ENCODE measurements at places on chromosomes 11 and 22.

DNA sequence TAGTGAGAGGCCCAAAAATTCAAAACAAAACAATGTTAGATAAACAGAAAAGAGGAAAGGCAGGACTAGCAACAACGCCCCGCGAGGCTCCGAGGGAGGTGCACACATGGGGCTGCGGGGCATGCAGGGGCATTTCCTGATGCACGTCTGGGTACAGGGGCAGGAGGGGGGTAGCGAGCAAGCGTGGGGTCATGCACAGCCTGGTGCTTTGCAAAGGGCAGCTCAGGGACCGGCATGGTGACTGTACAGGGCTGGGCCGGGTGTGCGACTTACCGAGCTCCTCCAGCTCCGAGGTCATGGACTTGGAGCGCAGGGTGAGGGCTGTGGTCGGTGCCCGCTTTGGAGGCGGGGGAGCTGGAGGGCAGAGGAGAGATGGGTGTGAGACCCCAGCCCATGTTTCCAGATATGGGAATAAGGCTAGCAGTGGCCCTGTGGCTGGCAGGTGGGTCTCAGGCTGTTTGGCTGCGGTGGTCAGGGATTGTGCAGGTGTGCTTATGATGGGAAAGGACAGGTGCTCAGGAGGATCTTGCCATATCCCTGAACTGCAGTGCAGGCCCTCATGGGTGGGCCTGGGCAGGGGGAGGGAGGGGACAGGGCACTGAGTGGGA is 103.7 kb downstream of the CTTN start:
- no peaks in the 10 kb centered on the region for H3K27me3 ChIP-seq
- no peak for DNase-seq
- H3K36me3 ChIP-seq, result no peaks in the 10 kb centered on the region
- H3K4me3 ChIP-seq, result no peak overlapping the region
- H3K27ac ChIP-seq, result no peak overlapping the region
- no peaks in the 10 kb centered on the region for H3K4me1 ChIP-seq

- no peak overlapping the region for H3K27ac ChIP-seq
- H3K4me1 ChIP-seq, result peaks cover 15% of the 10 kb centered on the region
- no peak overlapping the region for H3K4me3 ChIP-seq
- H3K36me3 ChIP-seq, result no peaks in the 10 kb centered on the region
Observed at GRCh38 chr11:108733479-108734116, 68.7 kb downstream of the DDX10 start.

DNA sequence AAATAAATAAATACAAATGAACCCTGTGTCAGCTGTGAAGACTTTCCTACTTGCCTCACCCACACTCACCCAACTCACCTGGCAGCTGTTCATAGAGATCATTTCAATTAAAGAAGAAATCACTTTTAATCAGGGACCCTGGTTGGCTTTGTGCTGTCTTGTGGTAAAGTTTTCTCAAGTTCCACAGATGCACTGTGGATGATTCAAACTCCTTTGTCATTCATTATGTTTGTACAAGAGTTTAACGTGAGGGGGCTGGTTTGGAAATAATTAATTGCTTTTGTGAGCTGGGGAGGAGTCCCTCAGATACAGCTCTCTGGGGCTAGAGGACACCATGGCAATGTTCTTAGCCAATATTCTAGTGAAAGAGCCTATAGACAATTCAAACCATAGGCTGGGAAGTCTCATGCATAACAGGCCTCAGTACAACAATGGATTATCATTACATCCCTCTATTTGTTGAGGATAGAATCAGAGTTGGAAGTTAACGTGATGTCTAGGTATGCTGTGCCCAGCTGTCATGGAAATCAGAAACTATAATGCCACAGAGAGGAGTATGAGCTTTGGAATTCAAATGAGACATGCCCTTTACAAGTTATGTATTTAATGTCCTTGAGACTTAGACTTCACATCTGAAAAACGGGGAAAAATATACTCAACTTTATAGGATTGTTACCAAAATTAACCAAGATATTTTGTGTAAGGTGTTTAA is 698.5 kb downstream of the KCNA4 start:
- peak overlapping the region; percentile 75 for H3K27ac ChIP-seq
- H3K36me3 ChIP-seq, result no peaks in the 10 kb centered on the region
- no peaks in the 10 kb centered on the region for H3K27me3 ChIP-seq
- no peak overlapping the region for H3K4me3 ChIP-seq

DNA sequence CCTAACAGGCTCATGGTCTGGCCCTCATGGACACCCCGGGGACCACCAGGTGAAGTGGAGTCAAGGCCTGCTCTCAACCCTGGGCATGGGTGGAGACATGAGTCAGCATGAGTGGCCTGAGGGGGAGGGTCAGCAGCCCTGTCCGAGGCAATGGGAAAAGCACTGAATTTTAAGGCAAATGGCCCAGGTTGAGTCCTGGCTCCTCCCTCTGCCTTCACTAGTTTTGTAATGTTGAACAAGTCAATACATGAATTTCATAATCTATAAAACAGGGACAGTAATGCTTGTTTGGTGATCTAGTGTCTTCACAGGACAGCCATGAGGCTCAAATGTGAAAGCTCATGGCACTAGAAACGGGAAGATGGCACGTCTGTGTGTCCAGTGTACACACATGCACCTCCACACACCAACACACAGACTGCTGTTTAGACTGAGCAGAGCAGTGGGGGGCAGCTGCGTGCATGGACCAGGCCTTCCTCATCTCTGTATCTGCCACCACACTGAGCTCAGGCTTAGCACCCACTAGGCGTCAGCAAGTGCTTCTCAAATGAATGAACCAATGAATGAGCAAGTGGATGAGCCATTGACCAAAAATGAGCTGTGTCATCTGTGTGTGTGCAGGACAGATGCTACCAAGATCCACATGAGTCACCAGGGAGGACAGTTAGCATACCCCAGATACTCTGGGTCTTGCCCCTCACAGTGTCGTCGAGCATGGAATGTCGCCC is 63.4 kb downstream of the NRXN2 start:
- peak; percentile 97 for DNase-seq
- peaks cover 28% of the 10 kb centered on the region for H3K4me1 ChIP-seq
- H3K36me3 ChIP-seq, result no peaks in the 10 kb centered on the region

DNA sequence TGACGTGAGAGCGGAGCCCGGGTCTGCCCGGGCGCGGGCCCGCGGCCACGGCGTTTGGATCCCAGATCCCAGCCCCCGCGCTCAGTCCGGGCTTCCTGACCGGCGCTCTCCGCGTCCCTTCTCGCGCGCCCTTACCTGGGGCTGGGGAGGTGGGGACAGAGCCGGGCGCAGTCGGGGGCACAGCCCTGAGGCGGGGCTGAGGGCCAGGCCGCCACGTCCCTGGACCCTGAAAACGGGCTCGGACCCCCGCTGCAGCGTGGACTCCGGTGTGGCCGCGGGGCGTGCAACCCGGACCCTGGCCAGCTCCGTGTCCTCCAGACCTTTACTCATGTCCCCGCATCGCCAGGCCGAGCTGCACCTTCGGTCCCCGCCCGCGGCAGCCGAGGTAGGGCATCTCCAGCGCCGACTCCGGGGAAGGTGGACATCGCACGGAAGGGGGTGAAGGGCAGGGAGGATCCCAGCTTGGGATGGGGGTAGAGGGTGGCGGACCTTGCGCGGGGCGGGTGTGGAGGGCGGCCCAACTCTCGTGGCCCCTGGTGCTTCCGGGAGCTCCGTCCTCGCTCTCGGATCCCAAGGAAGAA is 9.9 kb upstream of the AIFM3 start:
- peaks cover 5% of the 10 kb centered on the region for H3K36me3 ChIP-seq
- H3K4me1 ChIP-seq, result 0 out of 2 replicates have a peak, but pooled peaks cover 15% of the 10 kb centered on the region
- peak; percentile 67 for DNase-seq
- peak overlapping the region; percentile 83 for H3K4me3 ChIP-seq
- H3K27ac ChIP-seq, result peak overlapping the region; percentile 18

GRCh38 chr22:23262518-23263332 is 82.4 kb downstream of the BCR start:
- H3K4me1 ChIP-seq, result no peaks in the 10 kb centered on the region
- DNase-seq, result no peak
- no peaks in the 10 kb centered on the region for H3K36me3 ChIP-seq
- H3K27me3 ChIP-seq, result no peaks in the 10 kb centered on the region
- no peak overlapping the region for H3K27ac ChIP-seq
